KG1 (cell line): ENCODE measurements at places on chromosomes 7 and 10.
A peak's percentile ranks its signal among the peaks of the same experiment; 100 is the strongest.

GRCh38 chr10:5533098-5533731 is 8.5 kb downstream of the CALML3 start:
- no peak for DNase-seq

GRCh38 chr7:117025891-117026290 is 72.6 kb downstream of the ST7 start:
- no peak for DNase-seq

- DNase-seq: no peak
Measured at GRCh38 chr7:117588352-117588794, 108.5 kb downstream of the CFTR start.

DNA sequence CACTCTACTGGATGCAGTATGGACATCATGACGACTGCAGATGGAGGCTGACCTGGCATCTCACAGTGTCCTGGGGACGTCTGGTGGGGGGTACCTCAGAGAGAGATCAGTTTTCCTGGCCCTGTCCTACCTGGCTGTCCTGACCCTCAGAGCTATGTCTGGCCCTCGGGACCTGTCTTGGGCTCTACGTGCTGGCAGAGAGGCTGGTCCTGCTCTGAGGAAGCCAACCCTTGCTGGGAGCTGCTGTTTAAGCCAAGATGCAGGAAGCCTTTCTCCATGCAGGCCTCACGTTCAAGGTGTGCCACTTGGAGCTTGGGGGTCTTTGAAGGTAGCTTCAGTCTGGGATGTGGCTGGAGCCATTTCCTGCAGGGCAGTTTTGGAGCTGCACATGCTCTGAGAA is 42.1 kb upstream of the CXCL12 start:
- no peak for DNase-seq

DNA sequence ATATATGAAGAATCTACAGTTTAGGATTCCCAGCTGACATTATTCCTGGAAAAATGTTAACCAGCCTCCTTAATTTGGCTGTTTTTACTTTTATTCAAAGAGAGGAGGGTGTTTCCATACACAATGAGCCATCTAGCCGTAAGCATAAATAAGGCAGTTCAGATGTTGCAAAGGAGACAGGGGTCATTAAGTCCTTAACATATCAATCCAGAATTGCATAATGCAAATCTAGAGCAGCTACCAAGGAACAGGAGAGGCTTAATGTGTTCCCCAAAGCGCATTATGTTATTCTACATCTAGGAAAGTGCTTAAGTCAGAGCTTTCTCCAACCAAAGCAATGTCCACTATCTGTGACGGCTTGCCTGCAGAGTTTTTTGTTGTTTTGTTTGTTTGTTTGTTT is 32.4 kb upstream of the TCF7L2 start:
- no peak for DNase-seq

- peak; percentile 75 for DNase-seq
Measured at GRCh38 chr7:8295638-8296361, 33.8 kb upstream of the ICA1 start.

- no peak for DNase-seq
Measured at GRCh38 chr7:41930538-41931262, 227.8 kb upstream of the INHBA start.

- no peak for DNase-seq
Measured at GRCh38 chr7:139230484-139230773, 608 bp upstream of the UBN2 start.

- no peak for DNase-seq
Measured at GRCh38 chr10:71590781-71591350, 128.7 kb downstream of the C10orf105 start.

- no peak for DNase-seq
Measured at GRCh38 chr10:127907411-127908105, 655 bp downstream of the PTPRE start.

DNA sequence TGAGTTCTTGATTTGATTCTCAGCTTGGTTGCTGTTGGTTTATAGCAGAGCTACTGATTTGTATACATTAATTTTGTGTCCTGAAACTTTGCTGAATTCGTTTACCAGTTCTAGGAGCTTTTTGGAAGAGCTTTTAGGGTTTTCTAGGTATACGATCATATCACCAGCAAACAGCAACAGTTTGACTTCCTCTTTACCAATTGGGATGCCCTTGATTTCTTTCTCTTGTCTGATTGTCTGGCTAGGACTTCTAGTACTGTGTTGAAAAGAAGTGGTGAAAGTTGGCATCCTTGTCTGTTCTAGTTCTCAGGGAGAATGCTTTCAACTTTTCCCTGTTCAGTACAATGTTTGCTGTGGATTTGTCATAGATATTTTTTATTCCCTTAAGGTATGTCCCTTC is 86.2 kb downstream of the PLXDC2 start:
- no peak for DNase-seq

- DNase-seq: no peak
Measured at GRCh38 chr7:55326081-55326835, 38.9 kb upstream of the LANCL2 start.

DNA sequence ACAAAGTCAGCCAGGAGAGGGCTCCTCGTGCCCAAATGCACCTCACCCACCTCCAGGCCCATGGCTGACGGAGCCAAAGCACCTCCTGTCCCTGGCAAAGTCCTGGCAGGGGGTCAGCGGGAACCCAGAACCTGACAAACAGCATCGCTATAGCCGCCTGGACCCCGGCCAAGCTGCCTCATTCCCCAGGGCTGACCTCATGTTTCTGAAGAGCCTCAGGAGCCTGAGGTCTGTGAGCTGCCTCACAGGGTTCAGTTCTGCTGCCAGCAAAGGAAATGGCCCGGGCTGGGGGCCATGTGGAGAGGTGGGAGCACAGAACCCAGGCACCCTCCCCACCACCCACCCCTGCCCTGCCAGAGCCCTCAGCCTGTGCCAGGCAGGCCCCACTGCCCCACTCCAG is 4.2 kb upstream of the NANOS1 start:
- no peak for DNase-seq

DNA sequence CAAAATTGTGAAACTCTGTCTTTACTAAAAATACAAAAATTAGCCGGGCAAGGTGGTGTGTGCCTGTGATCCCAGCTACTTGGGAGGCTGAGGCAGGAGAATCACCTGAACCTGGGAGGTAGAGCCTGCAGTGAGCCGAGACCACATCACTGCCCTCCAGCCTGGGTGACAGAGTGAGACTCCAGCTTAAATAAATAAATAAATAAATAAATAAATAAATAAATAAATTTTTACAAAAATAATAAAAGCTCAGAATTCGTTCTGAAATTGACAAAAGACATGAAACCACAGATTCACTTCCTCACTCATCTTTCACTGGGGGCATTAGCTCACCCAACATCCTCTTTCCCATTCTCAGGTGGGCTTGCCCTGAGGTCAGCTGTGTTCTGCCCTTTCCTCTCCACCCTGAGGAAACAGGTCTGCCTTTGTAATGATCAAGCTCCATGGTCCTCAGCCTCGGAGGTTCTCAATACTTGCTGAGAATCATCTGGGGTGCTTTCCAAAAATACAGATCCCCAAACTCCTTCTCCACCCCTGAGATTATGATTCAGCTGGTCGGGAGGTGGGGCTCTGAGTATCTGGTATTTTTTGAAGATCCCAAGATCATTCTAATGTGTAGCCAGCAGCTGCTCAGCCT is 29.2 kb upstream of the APBB1IP start:
- DNase-seq: no peak

DNA sequence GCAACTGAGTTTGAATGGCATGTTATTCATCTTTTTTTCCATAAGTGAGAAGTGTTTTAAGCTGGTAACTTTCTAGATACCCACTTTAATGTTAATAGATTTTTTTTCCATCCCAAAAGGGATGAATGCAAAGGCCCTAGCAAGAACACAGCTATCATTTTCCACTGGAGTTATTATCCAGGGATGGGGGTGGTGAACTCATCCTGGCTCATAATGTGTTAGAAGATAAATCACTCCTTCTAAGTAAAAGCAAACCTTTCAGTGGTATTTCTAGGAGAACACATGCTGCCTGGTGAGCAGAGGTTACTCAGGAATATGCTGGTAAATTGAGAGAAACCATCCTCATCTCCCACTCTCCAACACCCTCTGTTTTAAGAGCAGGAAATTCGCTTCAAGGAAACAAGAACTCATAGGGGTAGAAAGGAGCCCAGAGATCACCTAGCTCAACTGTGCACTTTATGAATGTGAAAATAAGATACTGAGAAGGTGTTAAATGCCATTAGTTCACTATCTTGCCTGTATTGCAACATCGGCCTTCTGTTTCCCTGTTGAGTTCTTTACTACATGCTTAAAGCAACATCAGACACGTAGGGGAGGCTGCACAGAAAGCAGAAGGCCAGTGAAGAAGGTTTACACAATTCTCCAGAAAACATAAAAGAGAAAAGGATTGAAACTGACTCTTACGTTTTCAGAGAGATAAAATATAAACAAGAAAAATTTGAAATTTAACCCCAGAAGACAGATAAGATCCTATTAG is 264.0 kb upstream of the PRKCQ start:
- no peak for DNase-seq

DNA sequence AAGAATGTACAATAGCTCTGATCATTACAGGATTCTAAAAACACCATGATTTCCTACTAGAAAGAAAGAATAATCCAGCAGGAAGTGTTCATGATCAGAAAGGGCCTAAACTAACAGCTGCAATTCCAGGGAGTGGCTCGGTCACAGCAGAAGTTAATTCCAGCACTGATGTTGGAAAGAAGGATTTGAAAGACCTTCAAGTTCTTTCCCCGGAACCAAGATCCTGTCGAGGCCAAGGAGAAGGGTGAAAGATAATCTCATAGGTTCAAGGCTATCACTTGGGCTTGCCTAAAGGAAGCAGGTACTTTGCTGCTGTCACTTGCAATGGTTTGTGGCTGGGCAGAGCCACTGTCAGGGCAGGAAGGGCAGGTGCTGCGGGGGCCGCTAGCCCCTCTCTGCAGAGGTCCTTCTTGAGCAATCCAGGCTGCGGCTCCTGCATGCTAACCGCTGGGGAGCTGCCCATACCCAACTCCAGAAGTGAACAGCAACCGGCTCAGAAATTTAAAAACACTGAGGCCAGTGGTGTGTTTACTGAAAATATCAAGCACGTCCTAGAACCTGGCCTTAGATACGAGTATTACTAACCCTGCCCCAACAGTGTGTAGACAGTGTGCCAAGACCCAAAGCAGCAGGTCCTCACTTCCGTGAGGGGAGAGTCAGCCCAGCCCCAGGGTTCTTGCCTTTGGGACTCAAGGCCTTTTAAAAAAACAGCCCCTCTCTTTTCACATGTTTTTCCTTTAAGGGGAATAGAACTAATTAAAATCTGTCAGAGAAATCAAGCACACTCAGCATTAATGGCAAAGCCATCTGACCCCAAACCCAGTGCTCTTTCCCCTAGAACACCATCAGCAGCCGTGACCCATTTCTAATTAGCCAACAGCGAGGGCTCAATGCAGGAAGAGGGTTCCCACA is 76.8 kb downstream of the VIPR2 start:
- DNase-seq: no peak

GRCh38 chr10:44234483-44234875 is 150.4 kb downstream of the CXCL12 start:
- no peak for DNase-seq

DNA sequence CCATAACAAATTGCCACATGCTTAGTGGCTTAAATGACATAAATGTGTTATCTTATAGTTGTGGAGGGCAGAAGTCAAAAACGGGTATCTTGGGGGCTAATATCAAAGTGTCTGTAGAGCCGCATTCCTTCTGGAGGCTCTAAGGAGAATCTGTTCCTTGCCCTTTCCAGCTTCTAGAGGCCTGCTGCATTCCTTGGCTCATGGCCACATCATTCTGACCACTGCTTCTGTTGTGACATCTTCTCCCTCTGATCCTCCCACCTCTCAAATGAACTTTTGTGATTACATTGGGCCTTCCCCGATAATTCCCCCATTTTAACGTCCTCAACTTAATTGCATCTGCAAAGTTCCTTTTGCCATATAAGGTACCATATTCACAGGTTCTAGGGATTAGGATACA is 76.1 kb downstream of the CYP26A1 start:
- DNase-seq: no peak

- DNase-seq: no peak
Measured at GRCh38 chr7:128082431-128082830, 51.2 kb upstream of the LRRC4 start.

GRCh38 chr7:116583653-116584052 is 58.8 kb downstream of the CAV1 start:
- DNase-seq: no peak

DNA sequence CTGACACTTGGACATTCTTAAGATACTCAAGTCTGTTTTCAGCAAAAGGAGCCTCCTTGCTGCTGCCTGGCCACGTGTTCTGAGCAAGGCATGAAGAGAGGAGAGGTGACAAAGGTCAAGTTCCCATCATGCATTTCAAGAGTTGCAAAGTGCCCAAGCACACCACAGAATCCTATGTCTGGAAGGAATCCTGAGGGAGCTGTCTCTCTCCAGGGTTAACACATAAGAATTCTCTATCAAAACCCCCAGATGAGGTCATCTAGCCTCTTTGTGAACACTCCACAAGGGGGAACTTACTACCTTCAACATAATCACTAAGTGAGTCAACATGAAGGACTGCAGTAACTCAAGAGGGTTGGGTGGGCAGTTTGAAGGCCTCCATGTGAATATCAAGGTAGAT is 155.5 kb downstream of the RNF216 start:
- DNase-seq: no peak

GRCh38 chr7:148905093-148905666 is 21.1 kb upstream of the EZH2 start:
- no peak for DNase-seq
